Inflammatory macrophage treated with lipopolysaccharide for 4 hours (primary cell): ENCODE measurements at places on chromosomes 3 and 15.
A peak's percentile ranks its signal among the peaks of the same experiment; 100 is the strongest.

DNA sequence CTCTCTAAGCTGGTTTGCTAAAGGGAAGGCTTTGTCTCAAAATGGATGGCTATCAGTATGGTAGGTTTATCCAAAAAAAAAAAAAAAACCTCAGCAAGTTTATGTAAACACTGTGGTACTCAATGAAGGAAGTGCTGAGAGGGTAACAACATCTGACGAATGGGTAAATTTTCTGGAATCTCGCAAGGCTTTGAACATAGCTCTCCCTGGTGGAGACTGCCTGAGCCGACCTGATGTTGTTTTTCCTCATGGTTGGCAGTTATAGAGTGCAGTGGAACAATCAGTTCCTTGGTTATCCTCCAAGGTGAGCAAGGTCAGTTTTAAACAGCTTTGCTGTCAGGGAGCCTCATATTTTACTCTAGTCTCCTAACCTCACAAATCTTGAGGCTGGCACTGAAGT is 94.6 kb downstream of the ZPLD1 start:
- no peak for DNase-seq

GRCh38 chr3:103052236-103052830 is 617.5 kb downstream of the ZPLD1 start:
- DNase-seq: peak; percentile 81

- DNase-seq: no peak
Measured at GRCh38 chr15:53473435-53473834, 286.0 kb downstream of the WDR72 start.

- peak; percentile 46 for DNase-seq
Measured at GRCh38 chr15:69185706-69186105, 25.3 kb downstream of the GLCE start.

GRCh38 chr3:98962189-98962930 is 60.9 kb upstream of the DCBLD2 start:
- no peak for DNase-seq

GRCh38 chr15:59260090-59260489 is 53.4 kb downstream of the LDHAL6B start:
- no peak for DNase-seq

GRCh38 chr3:45182915-45183871 is 37.0 kb upstream of the CDCP1 start:
- no peak for DNase-seq

DNA sequence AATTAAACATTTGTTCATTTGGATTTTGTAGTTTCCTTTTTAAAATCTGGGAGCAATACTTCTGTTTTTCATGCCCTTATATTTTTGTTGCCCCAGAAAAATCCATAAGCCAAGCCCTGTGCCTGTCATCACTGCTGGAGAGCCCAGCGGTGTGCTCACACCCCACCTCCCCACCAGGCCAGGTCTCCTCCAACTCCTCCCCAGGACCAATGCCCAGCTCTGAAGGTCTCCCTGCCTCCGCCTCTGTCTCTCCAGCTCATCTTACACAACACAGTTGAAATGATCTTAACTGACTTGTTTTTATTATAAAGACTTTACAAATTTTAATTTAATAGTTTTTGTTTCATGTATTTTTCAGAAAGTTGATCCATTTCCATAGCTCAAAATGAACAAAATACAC is 66.4 kb downstream of the RHCG start:
- DNase-seq: no peak

GRCh38 chr3:14424711-14425580 is 22.5 kb downstream of the SLC6A6 start:
- DNase-seq: peak; percentile 79

- no peak for DNase-seq
Measured at GRCh38 chr15:98953000-98953787, 54.4 kb downstream of the PGPEP1L start.

DNA sequence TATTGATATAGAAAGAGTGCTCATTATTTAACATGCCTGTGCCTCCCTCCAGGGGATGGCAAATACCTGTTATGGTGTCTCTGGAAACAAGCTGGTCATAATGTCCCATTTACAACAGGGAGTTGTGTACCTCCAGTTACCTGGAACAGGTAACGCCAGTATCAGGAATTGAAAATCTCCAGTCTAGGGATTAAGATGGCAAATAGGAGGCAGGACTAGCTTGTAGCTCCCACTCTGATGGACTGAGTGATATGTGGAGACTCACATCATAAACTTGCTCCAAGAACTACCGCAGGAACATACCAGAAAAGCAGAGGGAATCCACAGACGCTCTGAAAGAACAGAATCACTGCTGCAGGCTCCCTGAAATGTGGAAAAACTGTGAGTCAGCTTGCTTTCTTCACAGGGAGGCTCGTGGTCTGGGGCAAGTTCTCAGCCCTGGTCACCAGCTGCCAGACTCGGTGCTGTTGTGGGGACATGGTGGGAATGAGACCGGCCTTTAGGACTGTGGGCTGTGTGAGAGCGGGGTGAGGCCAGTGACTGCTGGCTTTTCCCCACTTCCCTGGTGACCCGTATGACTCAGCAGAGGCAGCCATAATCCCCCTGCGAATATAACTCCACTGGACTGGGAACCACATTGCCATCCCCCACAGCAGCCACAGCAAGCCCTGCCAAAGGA is 97.4 kb downstream of the KCNAB1 start:
- no peak for DNase-seq

- no peak for DNase-seq
Measured at GRCh38 chr15:80288131-80288530, 36.1 kb upstream of the CTXND1 start.

DNA sequence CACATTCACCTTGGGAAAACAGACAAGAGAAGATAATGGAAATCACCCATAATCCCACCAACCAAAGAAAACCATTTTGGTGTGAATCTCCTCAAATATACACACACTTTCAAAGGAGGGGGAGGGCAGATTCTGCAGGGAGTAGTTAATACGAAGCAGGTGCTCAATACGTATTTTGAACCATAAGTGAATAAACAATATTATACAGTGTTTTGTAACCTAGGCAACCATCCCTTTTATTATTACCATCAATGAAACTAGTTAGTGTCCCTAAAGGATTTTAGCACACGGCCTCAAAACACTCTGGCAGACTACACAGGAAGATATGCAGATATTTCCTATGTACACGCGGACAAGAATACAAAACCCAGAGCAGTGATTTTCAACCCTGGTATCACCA is 6.1 kb downstream of the OSBPL10 start:
- DNase-seq: no peak

DNA sequence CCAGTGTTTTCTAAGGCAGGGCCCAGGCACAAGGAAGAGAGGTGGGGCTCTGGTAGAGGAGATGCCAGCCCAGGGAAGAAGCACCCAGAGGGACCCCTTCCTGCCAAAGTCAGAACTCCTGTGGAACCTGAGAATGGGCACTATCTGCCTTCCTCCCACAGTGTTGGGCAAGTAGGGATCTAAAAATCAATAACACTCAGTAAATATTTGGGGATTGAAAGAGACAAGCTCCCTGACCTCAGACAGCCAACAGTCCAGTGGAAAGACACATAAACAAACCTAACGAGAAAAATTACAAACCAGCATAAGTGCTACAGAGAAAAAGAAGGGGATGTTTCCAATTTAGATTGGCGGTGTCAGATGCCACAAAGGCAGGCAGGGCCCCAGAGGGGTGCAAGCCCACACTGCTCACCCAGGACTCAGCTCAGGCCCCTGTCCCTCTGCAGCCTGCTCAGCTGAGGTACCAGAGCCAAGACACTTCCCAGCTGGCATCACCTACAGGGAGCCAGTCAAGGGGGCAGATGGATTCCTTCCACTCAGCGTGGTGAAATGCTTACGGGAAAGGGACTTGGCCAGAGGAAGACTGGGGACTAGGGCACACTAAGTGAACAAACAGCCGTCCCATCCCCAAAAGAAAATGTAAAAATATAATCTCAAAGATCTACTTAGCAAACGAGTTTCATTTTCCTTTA is 15.9 kb downstream of the ADCY5 start:
- no peak for DNase-seq

GRCh38 chr3:48662753-48663488 is at the start of gene CELSR3:
Gene CELSR3, minus strand, starts transcription at chr3:48662886. Its CDS starts 252 bp downstream, at chr3:48662634.
- peak; percentile 76 for DNase-seq

GRCh38 chr3:100042166-100042981 is 71.9 kb downstream of the FILIP1L start:
- no peak for DNase-seq

DNA sequence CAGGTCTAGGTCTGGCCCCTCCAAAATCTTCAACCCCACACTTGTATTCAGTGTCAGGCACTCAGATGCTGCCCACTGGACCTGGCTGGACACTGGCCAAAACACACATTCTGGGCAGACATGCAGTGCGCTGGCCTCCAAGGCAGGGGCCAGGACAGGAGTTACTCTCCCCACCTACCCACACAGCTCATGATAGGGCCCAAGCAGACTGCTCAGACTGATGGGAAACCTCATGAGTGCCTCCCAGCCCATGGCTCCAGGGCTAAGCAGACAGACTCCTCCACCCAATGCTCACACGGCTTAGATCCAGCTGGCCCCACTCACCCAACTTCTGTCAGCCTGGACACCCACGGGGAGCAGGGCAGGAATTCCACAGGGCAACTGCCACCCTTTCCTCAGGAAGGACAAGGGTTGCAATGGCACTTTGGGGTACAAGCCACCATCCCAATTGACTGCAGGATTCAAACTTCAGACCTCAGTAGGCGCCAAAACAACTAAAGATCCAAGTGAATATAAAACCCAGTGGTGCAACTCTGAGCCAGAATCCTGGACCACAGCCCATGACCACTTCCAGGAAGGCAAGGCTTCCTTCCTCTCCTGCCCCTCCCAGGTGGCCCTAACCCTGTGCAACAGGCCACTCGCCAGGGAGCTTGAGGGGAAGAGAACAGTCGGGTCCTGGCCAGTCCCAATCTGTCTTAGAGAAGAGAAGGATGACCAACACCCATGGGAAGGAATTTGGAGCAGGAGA is 1.4 kb downstream of the LTF start:
- no peak for DNase-seq
